ENCODE measurements at places on chromosomes 1 and 21.

DNA sequence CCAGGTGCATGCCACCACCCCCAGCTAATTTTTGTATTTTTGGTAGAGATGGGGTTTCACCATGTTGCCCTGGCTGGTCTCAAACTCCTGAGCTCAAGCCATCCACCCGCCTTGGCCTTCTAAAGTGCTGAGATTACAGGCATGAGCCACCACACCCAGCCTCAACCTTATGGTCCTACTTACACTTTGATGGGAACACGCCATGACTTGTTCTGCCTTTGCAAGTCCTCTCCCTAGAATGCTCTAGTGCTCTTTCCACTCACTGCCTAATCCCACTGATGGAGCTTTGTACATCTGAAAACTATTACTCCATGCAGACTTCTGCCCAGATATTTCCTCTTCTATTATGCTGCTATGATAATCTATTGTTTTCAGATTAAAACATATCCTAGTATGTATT, 174.3 kb downstream of the DAB1 start:
- H3K4me1 ChIP-seq: no peaks in the 10 kb centered on the region
- H3K27ac ChIP-seq: no peak overlapping the region
- H3K4me3 ChIP-seq: no peak overlapping the region
- DNase-seq: no peak
- H3K27me3 ChIP-seq: no peaks in the 10 kb centered on the region

DNA sequence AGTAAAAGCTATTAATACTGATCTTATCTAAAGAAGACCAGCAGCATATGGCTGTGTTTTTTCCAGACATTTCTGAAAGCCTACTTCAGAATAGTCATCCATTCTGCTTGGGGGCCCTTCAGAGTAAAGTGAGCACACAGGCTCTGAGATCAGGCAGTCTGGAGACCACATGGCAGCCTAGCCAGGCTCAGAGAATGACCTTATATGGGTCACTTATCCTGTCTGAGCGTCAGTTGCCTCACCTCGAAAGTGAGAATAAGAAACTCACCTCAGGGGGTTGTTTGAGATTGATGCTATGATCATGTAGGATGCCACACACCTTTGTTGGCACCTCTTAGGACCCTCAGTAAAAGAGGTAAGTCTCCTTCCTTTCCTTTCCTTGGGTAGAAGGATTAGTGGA, 270.4 kb downstream of the GRIK1 start:
- no peak overlapping the region for H3K27ac ChIP-seq
- no peaks in the 10 kb centered on the region for H3K4me1 ChIP-seq
- no peak for DNase-seq
- H3K4me3 ChIP-seq: no peak overlapping the region

- no peak for DNase-seq
- no peak overlapping the region for H3K27ac ChIP-seq
- no peaks in the 10 kb centered on the region for H3K4me1 ChIP-seq
- no peaks in the 10 kb centered on the region for H3K27me3 ChIP-seq
These were observed 2.5 kb downstream of the FCRL2 start for GRCh38 chr1:157774412-157774811.

- H3K27me3 ChIP-seq: no peaks in the 10 kb centered on the region
- DNase-seq: no peak
- H3K4me1 ChIP-seq: peaks cover 10% of the 10 kb centered on the region
- H3K4me3 ChIP-seq: no peak overlapping the region
- H3K27ac ChIP-seq: no peak overlapping the region
These were observed 24.3 kb upstream of the ENO1 start for GRCh38 chr1:8902765-8903164.

DNA sequence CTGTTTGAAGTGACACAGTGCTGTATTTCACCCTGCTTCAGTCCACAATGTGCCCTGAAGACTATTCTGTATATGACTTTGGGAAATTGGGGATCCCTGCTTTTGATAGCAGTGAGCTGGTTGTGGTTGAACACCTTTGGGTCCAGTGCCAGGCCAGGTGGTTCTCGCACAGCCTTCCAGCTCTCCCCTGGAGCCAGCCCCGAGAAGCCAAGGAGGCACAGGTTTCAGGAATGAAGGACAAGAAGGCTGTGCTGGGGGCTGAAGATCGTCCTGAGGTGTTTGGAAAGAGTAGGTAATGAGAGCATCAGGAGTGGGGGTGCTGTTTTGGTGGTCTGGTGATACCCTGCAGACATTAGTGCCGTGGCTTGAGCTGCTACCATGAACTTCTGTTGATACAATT, 131.4 kb upstream of the COL6A1 start:
- H3K4me1 ChIP-seq: peaks cover 12% of the 10 kb centered on the region
- no peak overlapping the region for H3K27ac ChIP-seq
- H3K4me3 ChIP-seq: no peak overlapping the region
- no peaks in the 10 kb centered on the region for H3K36me3 ChIP-seq
- H3K27me3 ChIP-seq: no peaks in the 10 kb centered on the region

DNA sequence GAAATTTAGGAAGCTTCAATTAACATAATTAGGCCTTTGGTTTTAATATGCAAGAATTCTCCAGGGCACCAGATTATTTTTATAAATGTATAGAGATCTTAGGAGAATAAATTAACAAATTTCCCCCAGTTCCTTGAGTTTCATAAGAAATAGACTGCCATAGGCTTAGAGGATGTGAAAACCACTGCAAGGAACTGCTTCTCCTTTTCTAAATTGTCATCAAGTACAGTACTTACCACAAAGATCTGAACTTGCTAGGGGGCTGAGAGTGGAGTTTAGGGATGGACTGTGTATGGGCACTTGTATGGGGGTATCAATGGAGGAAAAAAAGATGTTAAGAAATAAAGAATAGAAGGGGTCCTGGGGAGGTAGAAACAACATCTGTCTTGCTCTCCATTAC, 31.1 kb downstream of the LHX8 start:
- no peak overlapping the region for H3K27ac ChIP-seq
- no peak overlapping the region for H3K4me3 ChIP-seq
- no peaks in the 10 kb centered on the region for H3K27me3 ChIP-seq
- no peaks in the 10 kb centered on the region for H3K4me1 ChIP-seq
- no peaks in the 10 kb centered on the region for H3K36me3 ChIP-seq

DNA sequence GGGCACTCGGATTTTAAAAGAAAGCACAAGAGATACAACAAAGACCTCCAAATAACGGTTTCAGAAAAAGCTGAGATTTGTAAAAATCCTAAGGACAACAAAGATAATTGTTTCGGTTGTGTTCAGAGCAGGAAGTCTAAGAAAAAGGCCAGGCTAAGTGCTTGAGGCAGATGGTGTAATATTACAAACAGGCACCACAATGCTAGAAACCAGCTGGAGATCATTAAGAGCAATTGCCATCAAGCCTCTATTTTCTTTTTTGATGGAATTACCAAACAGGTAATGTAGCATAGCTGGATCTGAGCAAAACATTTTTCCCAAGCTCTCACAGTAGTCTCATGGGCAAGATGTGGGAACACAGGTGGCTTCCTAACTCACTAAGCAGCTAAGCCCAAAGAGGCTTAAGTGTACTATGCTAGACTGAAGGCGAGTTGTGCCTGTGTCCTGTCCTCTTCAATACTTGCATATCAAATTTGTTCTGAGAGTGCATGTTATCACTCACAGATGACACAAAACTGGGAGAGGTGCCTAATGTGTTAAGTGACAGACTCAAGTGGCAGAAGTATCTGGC, 161.6 kb downstream of the GLUL start:
- H3K27ac ChIP-seq: peak overlapping the region; percentile 55
- no peak for DNase-seq
- no peaks in the 10 kb centered on the region for H3K36me3 ChIP-seq
- no peaks in the 10 kb centered on the region for H3K27me3 ChIP-seq

GRCh38 chr1:54415533-54415932, 9.3 kb upstream of the SSBP3 start:
- H3K4me1 ChIP-seq: peaks cover 10% of the 10 kb centered on the region
- no peaks in the 10 kb centered on the region for H3K27me3 ChIP-seq
- H3K27ac ChIP-seq: no peak overlapping the region

DNA sequence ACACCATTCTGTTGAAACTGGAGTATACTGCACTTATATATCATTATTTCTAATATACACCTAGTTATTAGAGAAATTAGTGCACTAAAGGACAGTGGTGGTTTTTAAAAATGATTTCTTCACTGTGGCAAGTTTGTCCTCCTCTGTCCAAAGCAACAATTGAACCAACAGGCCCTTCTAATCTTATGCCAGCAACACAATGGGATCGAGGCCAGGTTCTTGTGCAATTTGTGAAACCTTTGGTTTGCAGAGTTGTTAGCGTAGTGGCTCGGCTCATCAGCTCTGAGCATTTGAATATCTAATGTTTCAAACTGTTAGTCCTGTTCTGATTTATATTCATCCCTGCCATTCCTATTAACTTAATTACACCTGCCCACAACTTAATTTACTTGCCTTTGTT, 9.9 kb upstream of the LRRC39 start:
- H3K27ac ChIP-seq: peak overlapping the region; percentile 74
- H3K4me1 ChIP-seq: peaks cover 16% of the 10 kb centered on the region
- no peaks in the 10 kb centered on the region for H3K36me3 ChIP-seq
- DNase-seq: peak; percentile 73
- no peaks in the 10 kb centered on the region for H3K27me3 ChIP-seq
- H3K4me3 ChIP-seq: no peak overlapping the region

GRCh38 chr1:107481756-107482384, 341.0 kb downstream of the NTNG1 start:
- DNase-seq: no peak
- no peak overlapping the region for H3K4me3 ChIP-seq

GRCh38 chr1:204872262-204872881, 1.7 kb downstream of the NFASC start:
- H3K4me3 ChIP-seq: no peak overlapping the region
- no peak for DNase-seq
- H3K36me3 ChIP-seq: no peaks in the 10 kb centered on the region
- H3K27me3 ChIP-seq: no peaks in the 10 kb centered on the region
- H3K4me1 ChIP-seq: no peaks in the 10 kb centered on the region

DNA sequence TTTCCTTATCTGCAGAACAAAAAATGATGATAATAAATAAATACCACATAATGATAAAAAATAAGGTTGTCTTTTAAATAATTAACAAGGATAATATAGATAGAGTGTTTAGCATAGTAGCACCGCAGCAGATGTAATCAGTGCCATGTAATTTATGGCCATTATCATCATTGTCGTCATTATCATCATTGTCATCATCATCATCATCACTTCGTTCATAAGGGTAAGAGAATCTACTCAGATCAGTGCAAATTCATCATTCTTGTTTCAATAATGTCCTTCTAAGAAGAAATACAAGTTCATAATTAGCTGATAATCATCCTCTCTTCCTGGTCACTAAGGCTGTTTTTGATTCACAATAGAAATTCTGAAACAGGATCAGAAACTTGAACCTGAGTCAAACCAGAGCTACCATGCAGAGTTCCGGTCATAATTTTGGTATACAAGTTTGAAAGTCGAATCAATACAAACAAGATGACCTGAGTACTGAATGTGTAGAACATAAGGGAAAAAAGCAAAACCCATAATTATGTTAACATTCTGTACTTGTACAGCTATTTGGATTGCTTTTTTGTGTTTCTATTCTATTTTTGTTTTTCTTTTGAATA, 172.0 kb downstream of the LRRC40 start:
- H3K27me3 ChIP-seq: no peaks in the 10 kb centered on the region
- H3K4me1 ChIP-seq: no peaks in the 10 kb centered on the region
- DNase-seq: no peak
- no peak overlapping the region for H3K27ac ChIP-seq
- no peaks in the 10 kb centered on the region for H3K36me3 ChIP-seq

GRCh38 chr21:33780631-33781030, 135.0 kb downstream of the ATP5PO start:
- peaks cover 23% of the 10 kb centered on the region for H3K36me3 ChIP-seq
- no peaks in the 10 kb centered on the region for H3K4me1 ChIP-seq
- no peak overlapping the region for H3K4me3 ChIP-seq
- DNase-seq: no peak
- H3K27ac ChIP-seq: no peak overlapping the region
- no peaks in the 10 kb centered on the region for H3K27me3 ChIP-seq

DNA sequence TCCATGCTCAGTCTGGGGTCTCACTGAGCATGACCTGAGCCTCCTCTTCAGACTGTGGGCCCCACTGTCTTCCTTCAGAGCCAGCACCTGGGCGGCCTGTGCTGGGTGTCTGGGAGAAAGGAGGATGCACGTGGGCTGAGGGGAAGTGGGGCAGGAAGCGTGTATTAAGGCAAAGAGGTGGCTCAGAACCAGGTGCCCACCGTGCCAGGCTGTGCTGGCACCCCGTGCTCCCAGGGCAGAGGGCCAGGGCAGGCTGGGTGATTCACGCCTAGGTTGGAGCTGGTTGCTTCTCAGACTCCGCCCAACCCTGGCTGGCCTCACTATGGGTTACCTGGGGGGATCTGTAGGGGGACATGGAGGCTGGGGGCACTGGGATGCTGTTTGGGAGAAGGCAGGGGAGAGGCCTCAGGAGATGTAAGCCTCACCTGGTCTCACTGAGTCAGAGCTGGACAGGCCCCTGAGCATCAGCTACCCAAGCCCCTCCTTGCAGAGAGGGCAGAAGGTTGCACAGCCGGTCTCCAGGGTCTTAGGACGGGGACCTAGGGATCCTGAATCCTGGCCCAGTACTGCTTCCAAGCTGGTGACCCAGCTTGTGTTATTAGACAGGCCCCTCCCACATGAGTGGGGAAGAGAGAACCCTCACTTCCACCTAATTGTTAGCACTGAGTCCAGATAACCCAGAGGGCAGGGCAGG, 18.6 kb upstream of the PADI1 start:
- no peak overlapping the region for H3K27ac ChIP-seq
- H3K27me3 ChIP-seq: no peaks in the 10 kb centered on the region
- H3K4me1 ChIP-seq: no peaks in the 10 kb centered on the region
- H3K4me3 ChIP-seq: no peak overlapping the region

Data from right atrium auricular region (tissue), 2 donors.